8988T (cell line): ENCODE measurements at places on chromosomes 1 and 21.

DNA sequence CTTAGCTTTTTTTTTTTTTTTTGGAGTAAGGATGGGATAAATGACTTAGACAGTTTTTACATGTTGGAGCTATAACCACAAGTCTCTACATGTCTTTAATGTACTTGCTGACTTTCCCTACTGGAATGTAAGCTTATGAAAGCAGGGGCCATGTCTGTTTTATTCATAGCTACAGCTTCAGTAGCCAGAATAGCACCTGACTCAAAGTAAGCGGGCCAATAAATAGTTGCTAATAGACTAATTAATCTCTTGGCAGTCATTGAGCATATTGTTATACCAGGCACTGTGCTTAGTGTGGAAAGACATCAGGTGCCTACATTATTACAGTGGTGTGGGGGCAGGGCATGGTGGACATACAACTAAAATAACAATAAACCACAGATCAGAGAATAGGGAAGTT, 84.4 kb upstream of the HOOK1 start:
- no peak for DNase-seq

- DNase-seq: no peak
Measured at GRCh38 chr1:117061986-117062415, 1.9 kb downstream of the TTF2 start.

GRCh38 chr1:5758000-5758858, 234.0 kb downstream of the NPHP4 start:
- no peak for DNase-seq

- no peak for DNase-seq
Measured at GRCh38 chr1:41626616-41627375, 142.3 kb upstream of the EDN2 start.

GRCh38 chr1:56302878-56303277, 276.5 kb downstream of the PLPP3 start:
- no peak for DNase-seq

DNA sequence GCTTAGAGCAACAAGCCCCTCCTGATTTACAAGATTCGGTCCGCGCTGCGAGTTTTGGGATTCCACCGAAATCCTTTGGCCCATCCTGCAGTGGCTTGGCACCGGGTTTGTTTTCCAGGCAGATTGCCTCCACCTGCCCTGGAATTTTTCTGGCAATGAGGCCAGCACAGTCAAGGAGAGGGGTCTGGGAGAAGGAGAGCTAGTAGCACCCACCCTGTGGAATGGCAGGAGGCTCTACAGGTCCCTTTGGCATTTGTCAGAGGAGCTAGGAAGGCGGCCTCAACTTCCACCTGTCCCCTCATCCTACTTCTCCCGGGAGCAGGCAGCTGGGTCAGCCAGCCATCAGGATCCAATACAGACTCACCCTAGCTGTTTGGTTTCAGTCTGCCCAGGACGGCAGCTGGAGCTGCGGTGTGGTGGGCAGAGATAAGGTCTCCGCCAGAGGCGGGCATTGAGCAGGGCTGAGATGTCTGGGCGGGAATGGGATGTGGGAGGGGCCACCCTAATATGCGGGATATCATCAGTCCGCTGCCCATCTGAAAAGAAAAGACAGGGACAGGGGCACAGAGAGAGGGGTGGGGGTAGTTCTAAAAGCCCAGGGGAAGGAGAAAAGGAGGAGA, 37.8 kb upstream of the PRELP start:
- no peak for DNase-seq

DNA sequence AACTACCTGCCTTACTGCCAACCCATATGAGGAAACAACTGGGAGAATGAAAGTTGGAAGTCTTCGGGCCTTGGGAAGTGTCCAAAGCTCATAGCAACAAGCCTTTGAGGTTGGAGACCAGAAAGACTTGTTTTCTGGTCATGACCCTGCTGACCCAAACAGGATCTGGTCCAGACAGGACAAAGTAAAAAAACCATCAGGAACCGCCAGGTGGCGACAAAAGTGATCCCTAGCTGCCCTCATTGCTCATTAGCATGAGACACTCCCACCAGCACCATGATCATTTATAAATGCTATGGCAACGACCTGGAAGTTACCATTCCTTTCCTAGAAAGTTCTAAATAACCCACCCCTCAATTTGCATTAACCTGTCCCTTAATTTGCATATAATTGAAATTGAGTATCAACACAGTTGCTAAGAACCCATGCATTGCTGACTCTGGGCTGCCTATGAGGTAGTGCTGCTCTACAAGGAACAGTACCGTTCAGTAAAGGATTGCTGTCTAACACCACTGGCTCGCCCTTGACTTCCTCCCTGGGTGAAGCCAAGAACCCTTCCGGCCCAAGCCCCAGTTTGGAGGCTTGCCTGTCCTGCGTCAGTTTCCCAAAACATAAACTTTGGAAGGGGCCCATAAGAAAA, 89.0 kb downstream of the URB2 start:
- no peak for DNase-seq

GRCh38 chr1:26546375-26546774, 16.8 kb downstream of the RPS6KA1 start:
- no peak for DNase-seq

DNA sequence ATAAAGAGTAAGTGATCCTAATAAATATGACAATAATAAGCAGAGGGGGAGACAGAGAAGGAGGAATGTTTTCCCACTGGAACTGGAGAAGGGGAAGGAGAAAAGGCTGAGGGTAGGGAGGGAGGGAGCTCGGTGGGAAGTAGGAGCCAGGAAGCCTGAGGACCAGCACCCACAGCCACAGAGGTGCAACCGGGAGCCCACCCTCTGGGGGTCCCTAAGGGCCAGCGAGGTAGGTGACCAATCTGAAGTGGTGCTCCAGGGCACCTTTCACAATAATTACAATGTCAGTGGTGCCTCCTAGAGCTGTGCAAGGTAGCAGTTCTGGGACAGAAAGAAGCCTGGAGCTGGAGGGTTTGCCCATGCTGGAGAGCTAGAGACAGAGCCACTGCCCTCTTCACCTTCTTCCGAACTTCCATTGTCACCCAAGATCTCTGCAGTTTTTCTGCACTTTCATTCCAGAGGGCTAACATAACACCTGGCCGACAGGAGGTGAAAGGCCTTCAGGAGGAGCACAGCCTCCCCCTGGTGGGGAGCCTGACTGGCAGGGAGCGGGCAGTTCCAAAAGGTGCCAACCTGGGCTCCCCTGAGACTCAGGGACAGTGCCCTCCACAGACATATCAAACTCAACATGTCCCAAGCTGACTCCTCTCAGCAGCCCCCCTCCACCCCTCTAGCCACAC, 4.1 kb upstream of the AHCYL1 start:
- DNase-seq: peak; percentile 57

- DNase-seq: no peak
Measured at GRCh38 chr1:195158091-195158490, 1450.1 kb downstream of the KCNT2 start.

GRCh38 chr21:35026617-35027562, 22.2 kb downstream of the RUNX1 start:
- DNase-seq: no peak

- no peak for DNase-seq
Measured at GRCh38 chr1:46532498-46533178, 18.8 kb downstream of the KNCN start.

GRCh38 chr1:226754793-226755533, 15.9 kb upstream of the ITPKB start:
- DNase-seq: no peak

DNA sequence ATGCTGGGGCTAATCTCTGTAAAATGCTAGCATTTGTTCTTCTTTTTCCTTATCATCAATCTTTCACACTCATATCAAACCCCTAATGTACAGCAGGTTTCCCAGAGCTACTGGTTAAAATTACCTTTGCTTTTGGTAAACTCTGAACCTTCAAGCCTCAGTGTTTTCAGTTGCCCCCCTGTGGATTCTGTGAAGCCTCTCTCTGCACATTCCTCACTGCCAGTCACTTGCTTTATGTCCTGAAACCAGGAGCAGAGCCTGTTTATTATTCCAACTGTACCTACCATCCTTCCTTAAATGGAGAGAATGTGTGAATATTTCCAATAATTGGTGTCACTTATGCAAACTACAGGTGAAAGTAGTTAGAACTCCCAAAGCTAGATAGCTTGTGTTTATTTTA, 134.2 kb downstream of the NEK7 start:
- DNase-seq: no peak

DNA sequence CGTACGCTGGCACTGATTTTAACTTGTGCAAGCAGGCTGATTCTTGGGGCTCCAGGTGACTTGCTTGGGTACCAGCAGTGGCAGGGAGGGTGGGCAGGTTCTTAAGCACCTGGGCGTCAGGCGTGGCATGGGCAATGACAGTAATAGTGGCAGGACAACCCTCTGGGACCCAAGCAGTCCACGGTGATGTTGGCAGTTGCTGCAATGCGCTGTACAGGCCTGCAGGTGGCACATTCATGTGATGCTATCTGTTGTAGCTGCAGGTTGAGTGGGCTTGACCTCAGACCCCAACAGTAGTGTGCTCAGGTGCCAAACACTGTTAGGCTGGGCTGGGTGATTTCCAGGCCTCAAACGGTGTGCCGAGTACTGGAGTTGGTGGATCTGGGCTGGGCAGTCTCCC, 10.2 kb upstream of the OR10J4 start:
- no peak for DNase-seq

DNA sequence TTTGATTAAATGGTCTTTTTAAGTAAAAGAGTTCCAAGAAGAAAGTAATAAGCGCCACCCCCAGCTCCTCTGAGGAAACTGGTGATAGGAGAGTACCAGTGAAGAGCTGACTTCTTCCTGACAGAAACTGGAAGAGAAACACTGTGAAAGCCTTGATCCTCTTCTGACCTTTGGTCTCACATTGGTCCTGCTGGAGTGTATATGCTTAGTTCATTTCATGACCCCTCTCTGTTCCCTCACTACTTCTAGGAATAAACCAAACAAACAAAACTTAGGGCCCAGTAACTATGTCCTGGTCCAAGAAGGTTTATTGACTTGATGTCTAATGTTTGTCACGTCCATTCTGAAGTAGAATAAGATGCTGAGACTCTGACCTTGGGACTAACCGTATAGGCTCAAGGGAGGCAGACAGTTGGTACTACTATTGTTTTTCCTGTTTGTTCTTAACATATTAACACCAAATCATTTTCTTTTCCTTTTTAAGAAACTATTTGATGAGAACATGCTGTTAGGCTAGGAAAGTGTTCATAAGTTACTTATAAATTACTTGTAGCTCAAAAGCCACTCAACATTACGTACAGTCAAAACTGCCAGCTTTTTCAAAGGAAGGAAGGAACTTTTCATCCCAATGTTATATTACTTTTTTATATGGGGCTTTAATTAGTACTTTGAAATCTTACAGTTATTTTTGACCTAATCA, 57.9 kb downstream of the MIER1 start:
- DNase-seq: no peak

DNA sequence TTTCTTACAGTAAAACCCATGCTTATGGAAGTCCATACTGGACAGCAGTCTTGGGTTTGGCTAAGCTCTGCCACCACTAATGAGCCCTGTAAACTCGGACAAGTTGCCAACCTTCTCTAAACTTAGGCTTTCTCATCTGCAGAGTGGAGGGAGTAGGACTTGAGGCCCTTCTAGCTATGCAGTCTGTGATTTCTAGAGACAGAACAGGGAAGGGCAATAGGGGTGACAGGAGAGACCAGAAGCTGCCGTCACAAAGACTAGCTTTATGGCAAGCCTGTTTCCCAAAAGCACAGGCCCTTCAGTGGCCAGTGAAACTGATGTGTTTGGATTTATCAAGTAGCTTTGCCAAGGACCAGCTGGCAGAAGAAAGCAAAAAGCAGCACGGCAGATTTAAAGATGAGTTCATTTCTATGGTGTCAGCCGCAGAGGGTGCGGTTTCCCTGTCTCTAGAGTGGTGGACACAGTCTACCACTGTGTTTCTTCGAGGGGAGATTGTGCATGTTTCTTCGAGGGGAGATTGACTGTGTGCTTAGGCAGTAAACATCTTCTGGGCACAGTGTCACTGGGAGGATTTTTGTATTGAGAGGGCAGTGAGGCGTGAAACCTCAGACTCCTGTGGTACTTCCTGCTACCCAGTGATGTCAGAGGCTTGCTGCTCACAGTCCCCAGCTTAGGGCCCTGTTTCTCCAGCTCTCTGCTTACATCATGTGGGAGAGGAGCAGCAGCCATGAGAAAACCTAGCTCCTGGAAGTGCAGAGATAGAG, 119.0 kb downstream of the ROR1 start:
- no peak for DNase-seq

GRCh38 chr1:186865857-186866256, 37.1 kb downstream of the PLA2G4A start:
- DNase-seq: no peak

GRCh38 chr1:201686714-201687455, 142.1 kb upstream of the IPO9 start:
- no peak for DNase-seq

DNA sequence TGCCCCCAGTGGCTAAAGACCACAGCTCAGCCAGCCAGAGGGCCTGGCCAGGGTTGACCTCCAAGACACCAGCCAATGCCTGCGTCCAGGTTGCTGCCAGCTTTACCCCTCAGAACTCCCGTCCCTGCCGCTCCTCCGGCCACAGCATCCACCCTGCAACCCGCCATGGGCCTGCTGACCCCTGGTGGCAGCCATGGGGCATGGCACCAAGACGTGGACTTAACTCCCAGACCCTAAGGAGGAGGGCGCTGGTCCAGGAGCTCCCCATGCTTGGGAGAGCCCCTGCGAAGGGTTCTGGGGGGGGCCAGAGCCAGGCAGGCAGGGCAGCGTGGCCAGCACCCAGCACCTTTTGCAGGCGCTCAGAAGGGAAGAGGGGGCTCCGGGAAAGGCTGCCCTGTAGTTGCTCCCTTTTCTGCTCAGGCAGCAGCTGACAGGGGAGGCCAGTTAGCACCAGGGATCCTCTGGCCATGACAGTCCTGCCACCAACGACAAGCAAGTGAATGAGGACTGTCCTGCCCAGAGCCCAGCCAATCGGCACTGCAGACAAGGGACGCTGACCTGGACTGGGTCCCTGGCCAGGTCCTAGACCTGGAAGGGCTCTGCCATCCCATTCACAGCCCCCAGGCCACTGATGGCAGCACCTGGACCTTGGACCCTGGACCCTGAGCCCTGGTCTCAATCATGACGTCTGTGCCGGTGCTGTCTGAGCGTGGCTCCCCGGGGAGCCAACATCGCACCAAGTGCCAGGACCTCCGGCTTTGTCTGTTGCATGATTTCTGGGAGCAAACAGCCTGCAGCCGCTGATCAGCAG, 246.2 kb downstream of the NPHP4 start:
- DNase-seq: peak; percentile 80
